NCI-H1092 treated with DMSO at 0.1 percent for 48 hours (cell line): ENCODE measurements at places on chromosomes 6 and 20.
A peak's percentile ranks its signal among the peaks of the same experiment; 100 is the strongest.

DNA sequence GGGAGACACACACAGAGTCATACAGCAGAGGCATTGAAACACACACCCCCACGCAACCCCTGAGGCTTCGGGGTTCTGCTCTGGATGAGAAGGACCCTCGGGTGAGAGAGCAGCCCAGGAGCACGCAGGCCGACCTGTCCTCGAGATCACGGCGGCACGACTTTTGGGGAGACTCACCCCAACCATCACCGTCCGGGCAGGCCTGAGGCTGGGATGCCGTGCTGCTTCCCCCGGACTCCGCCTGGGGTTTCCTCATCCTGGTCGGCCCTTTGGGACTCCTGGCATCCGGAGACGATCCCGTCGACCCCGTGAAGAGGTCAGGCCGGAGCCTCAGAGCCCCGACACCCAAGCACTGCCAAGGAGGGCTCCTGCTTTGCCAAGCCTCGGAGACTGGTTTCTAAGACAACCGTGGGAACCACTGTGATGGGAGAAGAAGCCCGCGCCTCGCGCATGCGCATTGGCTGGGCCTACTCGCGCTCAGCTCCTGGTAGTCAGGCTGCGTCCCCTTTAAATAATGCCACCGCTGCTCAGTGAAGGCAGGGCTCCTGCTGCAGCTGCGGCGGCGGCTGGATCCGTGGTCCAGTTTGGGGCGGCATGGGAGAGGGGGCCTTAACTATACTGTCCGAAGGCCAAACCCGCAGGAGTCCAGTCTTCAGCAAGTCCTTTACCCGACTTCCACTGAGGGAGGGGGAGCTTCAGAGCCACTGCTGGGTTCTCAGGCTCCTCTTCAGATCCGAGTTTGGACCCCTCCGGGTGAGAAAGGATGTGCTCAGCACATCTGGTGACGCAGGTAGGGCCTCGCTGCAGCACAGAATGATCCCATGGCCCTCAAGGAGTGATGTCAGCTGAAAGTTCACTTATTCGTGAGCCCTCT lies 171.4 kb upstream of the ZNF337 start:
- peak; percentile 54 for DNase-seq

GRCh38 chr6:167984876-167985604 lies 12.4 kb upstream of the KIF25 start:
- DNase-seq: no peak

- no peak for DNase-seq
Observed at GRCh38 chr6:149923327-149923986, 536 bp upstream of the RAET1G start.

GRCh38 chr20:16752082-16752481 lies 3.9 kb downstream of the OTOR start:
- DNase-seq: no peak
